Activated T-cell treated with anti-CD3 and anti-CD28 coated beads for 24 hours (primary cell): ENCODE measurements at places on chromosomes 11 and 22.

DNA sequence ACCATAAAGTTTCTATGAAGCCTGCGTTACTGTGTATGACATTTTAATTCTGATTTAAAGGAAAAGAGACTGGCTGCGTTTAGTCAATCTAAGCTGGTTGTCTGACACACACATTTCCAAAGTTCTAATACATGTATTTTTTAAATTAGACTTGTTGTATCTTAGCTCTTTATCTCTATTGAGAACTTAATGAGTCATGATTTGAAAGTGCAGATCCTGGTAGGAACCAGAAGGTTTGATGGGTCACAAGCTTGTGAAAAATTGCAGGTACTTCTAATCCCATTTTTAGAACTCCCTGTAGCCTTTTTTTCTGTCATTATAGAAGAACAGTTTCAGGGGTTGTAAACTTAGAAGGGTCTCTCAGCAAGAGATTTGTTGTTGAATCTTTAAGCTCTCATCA is 210.3 kb downstream of the DDX10 start:
- no peak for DNase-seq

DNA sequence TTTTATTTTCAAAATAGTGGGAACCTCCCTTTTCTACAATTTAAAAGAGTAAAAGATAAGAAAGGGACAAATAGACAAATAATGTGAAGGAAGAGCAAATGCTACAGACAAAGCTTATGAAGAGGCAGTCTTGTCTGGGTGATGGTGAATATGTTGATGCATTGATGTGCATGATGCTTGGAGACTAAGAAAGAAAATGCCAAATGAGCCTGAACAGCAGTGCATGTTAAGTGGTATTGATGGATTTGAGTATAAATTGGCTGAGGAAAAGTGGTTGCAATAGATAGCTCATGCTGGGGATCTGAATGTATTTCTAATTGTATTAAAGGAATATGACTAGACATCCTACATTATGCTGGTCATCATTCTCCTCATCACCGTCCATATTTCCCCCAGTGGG is 268.6 kb upstream of the ANO5 start:
- no peak for DNase-seq

GRCh38 chr22:42595434-42595833 is 19.2 kb downstream of the POLDIP3 start:
- no peak for DNase-seq

DNA sequence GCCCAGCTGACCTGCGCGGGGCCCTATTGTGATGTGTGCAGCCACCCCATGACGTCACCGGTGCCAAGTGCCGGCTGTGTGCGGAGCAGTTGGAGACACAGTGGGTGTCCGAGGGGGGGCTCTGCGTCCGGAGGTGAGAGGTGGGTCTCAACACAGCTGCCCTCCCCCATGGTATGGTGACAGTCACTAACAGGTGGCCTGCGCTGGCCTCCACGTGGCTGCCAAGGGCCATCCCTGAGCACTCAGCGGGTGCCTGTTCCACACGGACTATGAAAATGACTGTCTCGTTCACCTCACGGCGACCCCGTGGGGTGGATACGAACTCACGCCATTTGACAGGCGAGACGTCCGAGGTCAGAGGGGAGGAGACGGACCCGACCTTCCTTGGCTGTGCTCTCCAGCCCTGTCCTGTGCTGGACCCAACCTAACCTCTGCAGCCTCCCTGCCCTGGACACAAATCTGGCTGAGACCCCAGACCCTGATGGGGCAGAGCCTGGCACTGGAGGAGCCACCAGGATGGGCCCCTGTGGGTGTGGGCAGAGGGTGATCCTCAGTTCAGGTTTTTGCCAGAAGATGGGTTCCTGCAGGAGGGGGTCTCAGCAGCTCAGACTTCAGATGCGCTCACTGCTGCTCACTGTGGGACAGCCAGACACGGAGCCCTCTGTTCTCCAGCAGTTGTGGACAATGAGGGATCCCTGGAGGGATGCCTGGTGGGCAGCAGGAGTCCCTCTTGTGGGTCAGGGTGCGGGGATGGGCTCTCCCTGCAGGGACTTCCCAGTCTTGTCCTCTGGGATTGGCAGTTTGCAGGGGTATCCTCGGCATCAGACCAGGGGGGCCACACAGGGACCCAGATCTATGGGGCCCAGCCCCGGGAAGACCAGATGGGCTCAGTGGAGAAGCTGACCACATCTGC is 6.3 kb downstream of the HRAS start:
- DNase-seq: no peak

GRCh38 chr11:35412285-35412684 is 7.1 kb downstream of the SLC1A2 start:
- no peak for DNase-seq

GRCh38 chr11:7332962-7333361 is 81.3 kb downstream of the SYT9 start:
- DNase-seq: no peak

GRCh38 chr22:36116127-36116526 is 44.4 kb downstream of the APOL3 start:
- no peak for DNase-seq

DNA sequence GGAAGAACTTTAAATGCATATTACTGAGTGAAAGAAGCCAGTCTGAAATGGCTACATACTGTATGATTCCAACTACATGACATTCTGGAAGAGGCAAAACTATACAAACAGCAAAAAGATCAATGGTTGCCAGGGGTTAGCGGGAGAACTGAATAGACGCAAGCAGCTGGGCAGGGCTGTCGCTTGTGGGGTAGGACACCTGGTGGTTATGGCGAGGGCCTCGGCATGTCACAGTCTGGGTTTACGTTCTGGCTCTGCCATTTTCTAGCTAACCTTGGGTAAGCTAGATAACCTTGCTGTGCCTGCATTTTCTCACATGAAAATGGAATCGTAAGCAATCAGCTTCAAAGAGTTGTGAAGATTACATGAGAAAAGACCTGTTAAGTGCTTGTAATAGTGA is 55.2 kb upstream of the SYT13 start:
- no peak for DNase-seq

DNA sequence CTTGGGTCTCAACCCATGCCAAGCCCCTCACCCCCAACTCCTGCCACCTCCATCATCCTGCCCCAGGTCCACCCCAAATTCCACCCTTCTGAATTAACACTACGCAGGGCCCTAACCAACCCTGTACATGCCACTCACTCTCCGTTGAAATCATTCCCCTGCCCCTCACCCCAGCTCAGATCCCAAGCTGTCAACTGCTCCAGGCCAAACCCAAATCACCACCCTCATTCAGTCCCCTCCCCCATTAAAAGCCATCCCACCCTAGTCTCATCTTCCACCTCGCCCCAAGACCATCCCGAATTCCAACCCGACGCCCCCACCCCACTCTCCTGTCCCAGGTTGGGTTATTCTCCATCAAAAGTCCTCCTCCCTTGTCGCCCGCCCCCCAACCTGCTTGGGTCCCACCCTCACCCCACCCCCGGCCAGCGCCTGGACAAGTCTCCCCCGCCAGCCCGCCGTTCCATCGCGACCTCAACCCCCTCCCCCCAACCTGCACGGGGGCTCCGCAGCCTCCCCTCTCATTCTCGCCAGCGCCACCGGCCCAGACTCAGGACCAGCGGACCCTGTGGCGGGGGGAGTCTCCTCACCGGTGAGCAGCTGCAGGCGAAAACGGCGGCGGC is 466 bp downstream of the FAM168A start:
- DNase-seq: no peak
